ENCODE measurements at places on chromosomes 7 and 10.
A peak's percentile ranks its signal among the peaks of the same experiment; 100 is the strongest.

DNA sequence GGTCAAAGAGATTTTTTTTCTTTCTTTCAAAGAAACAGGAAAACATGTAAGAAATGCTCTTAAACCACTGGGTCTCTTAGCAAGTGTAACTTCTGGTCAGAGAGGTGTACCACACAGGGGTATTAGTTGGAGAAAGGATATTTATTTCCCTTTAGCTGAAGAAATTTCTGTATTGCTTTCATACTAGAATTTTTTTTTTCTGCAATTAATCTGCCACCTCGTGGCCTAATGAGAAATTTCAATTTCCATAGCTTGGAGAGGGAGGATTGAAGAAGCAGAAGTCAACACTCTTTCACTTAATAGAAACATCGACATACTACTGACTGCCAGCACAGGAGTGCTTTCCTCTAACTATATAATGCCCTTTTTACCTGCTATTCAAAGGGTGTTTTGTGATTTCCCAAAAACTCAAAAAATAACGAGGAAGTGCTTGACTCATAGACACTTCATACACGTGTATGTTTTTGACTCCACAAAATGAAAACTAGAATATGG is 177.6 kb upstream of the NAMPT start:
- peak; percentile 55 for DNase-seq

- DNase-seq: no peak
These were observed 6.7 kb downstream of the AOAH start for GRCh38 chr7:36717586-36717985.

DNA sequence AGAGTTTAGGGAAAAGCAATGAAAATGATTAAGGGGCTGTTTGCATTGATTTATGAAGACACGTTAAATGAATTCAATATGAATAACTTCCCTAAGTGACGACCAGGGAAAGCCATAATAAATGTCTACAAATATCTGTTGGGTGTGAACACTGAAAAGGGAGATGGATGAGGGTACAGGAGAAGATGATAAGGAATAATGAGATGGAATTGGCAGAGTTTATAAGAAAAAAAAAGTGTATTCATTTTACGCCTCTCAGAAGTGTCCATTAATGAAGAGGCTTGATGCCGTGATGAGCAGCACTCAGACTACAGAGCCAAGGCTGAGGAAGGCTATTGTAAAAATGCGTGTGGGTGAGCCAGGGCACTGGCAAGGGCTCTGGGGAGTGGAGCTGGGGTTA is 346.7 kb upstream of the AKR1E2 start:
- no peak for DNase-seq

GRCh38 chr7:102288285-102288930 is 1.7 kb downstream of the SH2B2 start:
- no peak for DNase-seq

- no peak for DNase-seq
These were observed 34.8 kb downstream of the TFPI2 start for GRCh38 chr7:93855797-93856196.

GRCh38 chr10:24944512-24945255 is 7.7 kb downstream of the PRTFDC1 start:
- DNase-seq: no peak

- DNase-seq: no peak
These were observed 207.2 kb upstream of the DKK1 start for GRCh38 chr10:52106899-52107298.

GRCh38 chr10:59934701-59935100 is 28.3 kb upstream of the CCDC6 start:
- DNase-seq: no peak

GRCh38 chr10:102835007-102835482 is 2.2 kb downstream of the CYP17A1 start:
- peak; percentile 94 for DNase-seq

DNA sequence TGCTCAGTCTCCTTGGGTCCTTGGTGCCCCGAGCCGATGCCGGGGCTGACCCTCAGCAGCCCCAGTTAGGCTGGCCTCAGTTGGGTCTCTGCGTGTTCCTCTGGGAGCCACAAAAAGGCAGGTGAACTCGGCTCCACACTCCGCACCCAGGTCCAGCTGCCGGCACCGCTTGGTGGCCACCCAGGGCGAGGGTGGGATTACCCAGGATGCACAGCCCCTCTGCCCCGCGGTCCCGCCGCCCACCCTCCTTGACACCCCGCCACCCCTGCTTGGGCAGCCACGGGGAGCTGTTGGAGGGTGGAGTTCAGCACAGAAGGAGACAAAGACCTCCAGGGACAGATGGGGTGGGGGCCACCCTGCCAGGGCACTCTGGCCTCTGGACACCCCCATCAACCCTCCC is 17.7 kb downstream of the VENTX start:
- DNase-seq: no peak

GRCh38 chr7:41700044-41700471 is 2.8 kb downstream of the INHBA start:
- peak; percentile 37 for DNase-seq

DNA sequence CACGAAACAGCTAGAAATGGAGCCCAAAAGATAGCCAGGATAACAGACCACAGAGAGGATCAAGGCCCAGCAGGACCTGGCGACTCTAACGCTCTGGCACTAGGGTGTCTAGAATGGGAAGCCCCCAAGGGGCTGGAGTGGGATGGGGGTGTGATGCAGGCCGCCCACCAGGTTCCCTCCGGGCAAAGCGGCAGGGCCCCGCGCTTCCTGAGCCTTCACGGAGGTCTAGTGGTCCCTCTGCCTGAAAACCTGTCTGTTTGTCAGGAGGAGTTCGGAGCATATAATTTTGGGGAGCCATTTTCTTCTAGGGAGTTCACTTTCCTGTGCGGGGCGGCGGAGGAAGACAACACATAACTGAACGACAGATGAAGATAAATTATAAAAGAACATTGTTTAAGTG is 48.2 kb upstream of the FXYD4 start:
- DNase-seq: no peak

- no peak for DNase-seq
These were observed 64.7 kb upstream of the ECHDC3 start for GRCh38 chr10:11677480-11677879.

DNA sequence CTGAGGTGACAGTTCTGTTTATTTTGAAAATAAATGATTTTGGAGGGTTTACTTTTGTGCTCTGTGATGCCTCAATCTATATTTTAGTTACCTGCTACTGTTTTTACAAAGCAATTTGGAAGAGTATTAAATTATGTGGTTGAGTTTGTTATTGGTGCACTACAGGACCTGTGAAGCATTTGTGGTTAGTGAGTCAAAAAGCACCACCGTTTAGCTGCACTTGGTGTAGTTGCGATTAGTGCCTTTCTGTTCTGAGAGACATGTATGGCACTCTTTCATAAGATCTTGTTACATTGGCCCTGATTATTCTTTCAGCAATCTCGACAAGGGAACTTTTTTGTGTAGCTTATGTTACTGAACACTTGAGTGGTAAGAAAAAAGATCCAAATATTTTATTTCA is 132.2 kb downstream of the BBS9 start:
- DNase-seq: no peak

DNA sequence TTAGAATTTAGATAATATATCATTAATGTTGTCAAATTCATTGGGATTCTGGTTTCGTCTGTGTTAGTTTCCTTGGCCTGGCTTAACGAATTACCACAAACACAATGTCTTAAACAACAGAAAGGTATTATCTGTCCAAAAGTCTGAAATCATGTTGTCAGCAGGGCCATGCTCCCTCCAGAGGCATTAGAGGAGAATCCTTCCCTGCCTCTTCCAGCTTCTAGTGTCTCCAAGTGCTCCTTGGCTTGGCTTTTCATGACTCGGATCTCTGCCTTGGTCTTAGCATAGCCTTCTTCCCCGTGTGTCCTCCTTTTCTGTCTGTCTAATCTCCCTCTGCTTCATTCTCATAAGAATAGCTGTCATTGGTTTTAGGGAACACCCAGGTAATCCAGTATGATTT is 482.5 kb downstream of the SEMA3D start:
- no peak for DNase-seq

DNA sequence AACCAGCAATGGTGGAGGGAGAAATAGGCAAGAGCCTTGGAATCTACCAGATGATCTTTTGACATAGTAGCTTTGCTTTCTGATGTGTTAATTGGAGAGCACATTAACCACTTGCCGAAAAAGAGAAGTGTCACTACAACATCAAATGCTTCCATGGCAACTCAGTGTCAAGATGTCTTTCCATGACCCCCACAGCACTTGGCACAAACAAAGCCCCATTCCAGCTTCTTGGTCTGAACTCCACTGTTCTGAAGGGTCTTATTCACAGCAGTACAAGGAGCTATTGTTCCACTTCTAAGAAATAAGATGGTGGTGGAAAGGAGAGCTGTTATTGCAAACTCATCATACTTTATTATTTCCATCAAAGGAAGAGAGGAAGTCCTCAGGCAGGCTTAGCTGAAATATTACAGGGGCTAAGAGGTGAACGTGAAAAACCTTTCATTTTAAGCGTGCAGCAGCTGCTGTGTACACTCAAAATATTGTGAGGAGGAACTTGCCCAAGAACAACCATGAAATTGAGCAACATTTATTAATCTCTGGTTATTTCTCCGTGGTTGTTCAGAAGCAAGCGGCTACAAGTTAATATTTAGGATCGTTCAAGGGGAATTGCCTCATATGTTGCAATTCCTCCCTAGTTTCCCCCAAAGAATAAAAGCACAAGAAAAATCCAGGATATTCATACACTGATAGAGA is 354.8 kb upstream of the CELF2 start:
- DNase-seq: peak; percentile 73

GRCh38 chr7:35003679-35004303 is 33.5 kb downstream of the DPY19L1 start:
- peak; percentile 24 for DNase-seq

GRCh38 chr7:87370660-87371180 is 25.3 kb downstream of the CROT start:
- no peak for DNase-seq

DNA sequence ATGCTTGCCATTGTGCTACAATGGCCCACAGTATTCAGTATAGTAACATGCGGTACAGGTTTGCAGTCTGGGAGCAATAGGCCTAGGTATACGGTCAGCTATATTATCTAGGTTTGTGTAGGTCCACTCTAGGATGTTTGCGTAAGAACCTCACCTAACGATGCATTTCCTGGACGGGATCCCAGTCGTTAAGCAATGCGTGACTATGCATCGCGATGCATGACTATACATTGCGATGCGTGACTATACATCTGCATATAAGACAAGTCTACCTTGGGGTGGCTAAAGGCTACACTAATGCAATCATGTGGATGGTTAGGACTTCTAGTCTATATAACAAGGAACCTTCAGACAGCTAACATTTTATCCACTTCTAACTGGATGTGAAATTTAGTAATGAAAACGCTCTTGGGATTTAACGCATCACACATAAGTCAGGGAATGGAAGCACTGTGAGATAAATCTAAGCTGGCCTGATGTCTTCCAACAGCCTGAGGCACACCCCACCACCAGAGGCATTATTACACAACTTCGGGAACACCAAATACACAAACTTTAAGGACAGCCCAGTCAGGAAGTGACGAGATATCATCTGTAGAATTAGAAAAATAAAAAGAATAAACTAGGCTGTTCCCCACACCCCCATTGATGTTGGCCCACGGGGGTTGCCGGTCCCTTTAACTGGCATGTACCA is 9.2 kb downstream of the GNA12 start:
- no peak for DNase-seq

DNA sequence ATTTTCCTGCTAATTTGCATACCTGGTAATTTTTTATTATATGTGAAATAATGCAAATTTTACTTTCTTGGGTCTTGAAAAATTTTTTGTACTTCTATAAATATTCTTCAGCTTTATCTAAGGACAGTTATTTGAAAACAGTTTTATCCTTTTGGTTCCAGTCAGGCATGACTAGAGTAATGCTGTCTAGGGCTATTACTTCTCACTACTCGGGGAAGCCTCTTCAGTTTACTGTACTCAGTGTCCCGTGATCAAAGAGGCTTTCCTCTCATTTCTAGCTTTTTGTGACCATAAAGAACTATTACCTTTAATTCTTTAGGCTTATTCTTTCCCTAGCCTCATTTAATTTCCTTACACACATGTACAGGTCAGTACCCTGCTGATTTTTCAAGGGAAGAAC is 153.8 kb upstream of the HDAC9 start:
- DNase-seq: no peak

DNA sequence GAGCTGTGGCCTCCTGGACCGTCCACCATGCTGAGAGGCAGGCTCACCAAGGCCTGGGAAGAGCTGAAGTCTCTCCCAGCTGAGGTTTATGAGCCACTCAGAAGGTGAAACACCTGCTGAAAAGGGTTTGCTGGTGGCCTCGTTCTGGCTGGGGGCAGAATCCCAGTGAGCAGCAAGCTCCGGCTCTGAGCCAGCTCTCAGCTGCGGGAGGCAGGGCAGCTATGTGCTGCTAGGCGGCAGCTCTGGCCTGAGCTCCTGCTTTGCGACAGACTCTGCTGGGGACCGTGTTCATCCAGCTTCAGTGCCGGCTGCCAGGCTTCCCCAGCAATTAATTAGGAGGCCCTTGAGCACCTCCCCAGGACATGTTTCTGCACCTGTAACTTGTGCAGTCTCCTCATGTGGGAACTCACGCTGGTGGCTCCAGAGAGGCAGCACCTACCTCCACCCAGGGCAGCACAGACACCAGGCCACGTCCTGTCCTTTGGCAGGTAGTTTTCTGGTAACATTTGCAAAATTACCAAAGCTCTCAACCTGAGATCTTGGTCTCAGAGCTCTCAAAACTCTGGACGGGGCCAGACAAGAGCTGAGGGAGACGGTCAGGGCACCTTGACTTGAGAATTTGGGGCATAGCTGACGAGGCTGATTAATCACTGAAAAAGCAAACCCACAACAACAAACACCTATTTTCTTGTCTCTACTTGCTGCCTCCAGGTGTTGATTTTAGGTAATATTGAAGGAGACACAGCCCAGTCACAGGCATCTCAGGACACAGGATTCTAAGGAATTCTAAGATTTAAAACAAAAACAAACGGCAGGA is 185.0 kb downstream of the TCERG1L start:
- peak; percentile 52 for DNase-seq

- no peak for DNase-seq
These were observed 74.1 kb downstream of the LRRTM3 start for GRCh38 chr10:66999762-67000545.

DNA sequence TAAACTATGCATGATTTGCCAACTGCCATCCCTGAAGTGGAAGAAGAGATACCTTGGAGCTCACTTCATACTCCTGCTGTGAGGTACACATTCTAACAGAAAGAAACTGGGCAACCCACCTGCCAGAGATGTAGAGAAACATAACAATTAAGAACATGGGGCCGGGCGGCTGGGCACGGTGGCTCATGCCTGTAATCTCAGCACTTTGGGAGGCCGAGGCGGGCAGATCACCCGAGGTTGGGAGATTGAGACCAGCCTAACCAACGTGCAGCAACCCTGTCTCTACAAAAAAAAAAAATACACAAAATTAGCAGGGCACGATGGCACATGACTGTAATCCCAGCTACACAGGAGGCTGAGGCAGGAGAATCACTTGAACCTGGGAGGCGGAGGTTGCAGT is 402.6 kb upstream of the ANKRD30A start:
- no peak for DNase-seq
